ENCODE measurements at places on chromosomes 11 and 22.
A peak's percentile ranks its signal among the peaks of the same experiment; 100 is the strongest.

- no peak for DNase-seq
These were observed 180.2 kb downstream of the NAV2 start for GRCh38 chr11:19892876-19893275.

DNA sequence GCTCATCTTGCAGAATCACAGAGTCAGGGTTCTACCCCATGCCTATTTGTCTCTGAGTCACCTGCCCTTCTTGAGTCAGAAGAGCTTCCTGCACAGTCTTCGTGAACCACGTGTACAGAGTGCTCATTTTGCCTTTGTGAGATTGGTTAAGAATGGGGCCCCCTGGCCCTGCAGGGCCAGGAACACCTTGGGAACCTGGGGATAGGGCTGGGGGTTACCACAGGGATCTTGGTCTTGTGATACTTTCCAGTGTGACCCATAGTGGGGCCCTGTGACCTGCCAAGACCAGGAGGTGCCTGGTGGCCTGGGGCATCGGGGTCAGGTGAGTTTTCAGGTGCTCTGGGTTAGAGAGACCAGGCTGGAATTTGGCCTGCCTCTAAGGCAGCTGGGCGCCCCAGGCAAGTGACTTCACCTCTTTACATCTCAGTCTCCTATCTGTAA is 9.4 kb downstream of the TMPRSS13 start:
- DNase-seq: peak; percentile 25

- DNase-seq: no peak
These were observed 94.3 kb downstream of the ZNF280B start for GRCh38 chr22:22414266-22414665.

DNA sequence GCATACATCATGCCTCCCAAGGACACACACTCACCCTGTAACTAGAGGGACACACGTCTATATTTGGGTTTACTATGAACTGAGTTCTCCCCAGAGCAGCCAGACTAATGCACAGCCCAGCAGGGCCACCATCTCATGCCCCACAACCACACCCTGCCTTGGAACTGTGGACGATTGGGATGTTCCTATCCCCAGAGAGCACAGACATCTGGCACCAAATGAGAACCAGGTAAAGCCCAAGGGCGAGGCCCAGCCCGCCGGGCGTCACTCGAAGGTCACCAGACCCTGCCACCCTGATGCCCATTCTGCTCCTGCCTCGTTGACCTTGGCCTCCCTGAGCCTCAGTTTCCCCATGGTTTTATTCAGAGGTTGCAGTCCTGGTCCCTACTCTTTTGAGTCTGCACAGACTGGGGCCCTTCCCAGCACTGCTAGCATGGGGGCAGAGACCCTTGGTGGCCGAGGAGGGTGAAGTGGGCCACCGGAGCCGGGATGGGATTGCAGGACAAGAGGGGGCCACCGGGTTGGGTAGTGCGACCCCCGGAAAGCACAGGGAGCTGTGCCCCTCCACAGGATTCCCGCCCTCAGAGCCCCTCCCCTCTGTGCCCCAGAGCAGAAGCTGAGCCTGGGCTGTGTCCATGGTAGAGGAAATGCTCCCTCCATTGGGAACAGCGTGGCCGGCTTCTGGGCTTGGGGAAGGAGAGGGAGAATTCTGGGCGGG is 56.8 kb downstream of the IGLL5 start:
- no peak for DNase-seq

GRCh38 chr22:45683680-45684079 is 12.0 kb downstream of the ATXN10 start:
- DNase-seq: no peak

- no peak for DNase-seq
These were observed 71.9 kb downstream of the LDLRAD3 start for GRCh38 chr11:36015799-36016198.

GRCh38 chr11:43278193-43278956 is 33.4 kb upstream of the API5 start:
- DNase-seq: no peak

- DNase-seq: no peak
These were observed 20.7 kb upstream of the NCF4 start for GRCh38 chr22:36840106-36840505.

DNA sequence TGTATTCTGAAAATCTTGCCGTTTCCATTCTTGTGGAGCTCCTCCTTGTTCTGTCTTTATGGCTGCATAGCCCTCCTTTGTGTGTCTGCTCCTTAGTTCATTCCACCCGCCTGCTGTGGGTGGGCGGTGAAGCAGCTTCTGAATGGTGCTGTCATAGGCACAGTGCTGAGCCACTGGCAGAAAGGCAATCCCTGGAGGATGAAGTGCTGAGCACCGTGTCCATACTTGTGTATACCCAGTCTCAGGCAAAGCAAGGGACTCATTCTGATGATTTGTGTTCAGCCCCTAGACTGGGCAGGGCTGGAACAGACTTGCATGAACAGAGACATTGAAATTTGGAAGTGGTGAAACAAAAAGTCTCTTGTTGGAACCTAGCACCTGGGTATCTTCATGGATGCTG is 134.9 kb downstream of the MYO18B start:
- no peak for DNase-seq

GRCh38 chr11:26974069-26974783 is 19.7 kb upstream of the FIBIN start:
- DNase-seq: no peak

- DNase-seq: no peak
These were observed 4.6 kb upstream of the H19 start for GRCh38 chr11:2002042-2002776.

Data from hematopoietic multipotent progenitor cell treated with erythropoietin and hydrocortisone succinate and interleukin-3 and kit ligand, for 15 days (in vitro differentiated cells).